Muscle of leg (tissue), 16 donors: ENCODE measurements at places on chromosomes 5 and 9. TPM values are rescaled to one million over a fixed set of nuclear protein-coding genes. Genes with fewer than 3 reads are reported as not detected.

DNA sequence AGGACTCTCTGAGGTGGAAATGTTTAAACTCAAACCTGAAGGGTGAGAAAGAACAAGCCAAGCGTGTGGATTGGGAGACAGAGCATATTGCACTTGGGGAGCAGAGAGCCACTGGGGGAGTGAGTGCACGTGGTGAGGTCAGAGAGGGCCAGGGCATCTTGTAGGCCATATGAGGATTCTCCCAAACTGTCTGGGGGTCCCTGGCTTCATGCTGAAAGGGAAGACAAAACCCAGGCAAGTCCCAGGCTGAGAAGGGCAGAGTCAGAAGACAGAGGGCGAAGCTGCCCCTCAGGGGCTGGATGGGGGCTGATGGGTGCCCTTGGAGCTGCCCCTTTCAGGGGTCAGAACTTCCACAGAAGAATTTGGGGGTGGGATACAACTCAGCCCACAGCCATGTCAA lies 215.3 kb upstream of the S1PR3 start:
- DNase-seq = no peak

DNA sequence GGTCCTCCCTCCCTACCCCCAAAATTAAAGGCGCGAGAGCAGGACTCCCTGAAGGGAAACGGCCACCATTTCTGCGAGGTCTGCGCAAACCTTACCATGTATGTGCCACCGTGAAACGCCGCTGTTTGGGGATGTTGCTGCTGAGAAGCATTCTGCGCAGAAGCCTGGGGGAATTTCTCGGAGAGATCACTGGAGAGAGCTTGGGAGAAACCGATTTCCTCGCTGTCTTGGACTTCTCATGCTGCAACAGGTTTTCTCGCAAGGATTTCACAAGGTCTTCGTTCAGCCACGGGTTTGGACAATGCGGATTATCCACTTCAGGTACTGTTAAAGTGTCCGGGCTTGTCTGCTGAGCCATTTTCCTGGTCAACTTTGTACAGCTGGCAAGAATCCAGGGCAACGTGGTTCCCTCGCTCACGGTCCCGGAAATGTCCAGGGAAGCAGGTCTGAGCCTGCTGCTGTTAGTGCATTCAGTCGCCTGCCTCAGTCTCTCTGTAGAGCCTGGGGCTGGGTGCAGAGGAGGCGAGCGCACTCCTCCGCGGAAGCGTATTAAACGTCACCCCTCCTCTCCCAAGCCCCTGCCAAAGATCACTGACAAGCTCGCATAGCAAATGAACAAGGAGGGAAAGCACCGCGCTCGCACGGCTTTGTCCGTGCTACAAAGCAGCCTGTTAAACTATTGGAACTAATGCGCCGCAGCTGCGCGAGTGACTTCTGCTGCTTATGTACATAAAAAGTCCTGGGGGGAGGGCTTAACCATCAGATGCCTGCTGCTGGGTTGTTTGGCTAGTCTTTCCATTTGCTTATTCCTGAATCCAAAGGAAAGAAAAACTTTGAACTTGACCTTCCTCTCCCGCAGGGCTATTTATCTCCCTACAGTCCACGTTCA lies 125.1 kb downstream of the PDE4D start:
- peak; percentile 97 for DNase-seq

DNA sequence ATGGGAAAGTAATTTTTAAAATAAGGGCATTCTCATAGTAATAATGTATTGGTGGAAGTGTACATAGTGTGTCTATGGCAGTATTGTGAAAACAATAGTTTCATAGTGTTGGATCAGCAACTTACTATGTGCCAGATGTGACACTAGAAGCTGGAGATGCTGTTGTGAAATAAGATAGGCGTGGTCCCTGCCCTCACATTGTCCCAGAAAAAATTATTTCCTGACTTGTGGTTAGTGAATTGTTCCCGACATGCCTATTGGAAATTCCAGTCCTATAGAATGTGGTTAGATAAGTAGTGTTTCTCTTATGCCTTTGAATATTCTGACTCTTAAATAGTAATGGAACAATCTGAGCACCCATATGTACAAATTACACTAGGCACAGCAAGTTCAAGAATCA lies 55.3 kb upstream of the MTAP start:
- no peak for DNase-seq

DNA sequence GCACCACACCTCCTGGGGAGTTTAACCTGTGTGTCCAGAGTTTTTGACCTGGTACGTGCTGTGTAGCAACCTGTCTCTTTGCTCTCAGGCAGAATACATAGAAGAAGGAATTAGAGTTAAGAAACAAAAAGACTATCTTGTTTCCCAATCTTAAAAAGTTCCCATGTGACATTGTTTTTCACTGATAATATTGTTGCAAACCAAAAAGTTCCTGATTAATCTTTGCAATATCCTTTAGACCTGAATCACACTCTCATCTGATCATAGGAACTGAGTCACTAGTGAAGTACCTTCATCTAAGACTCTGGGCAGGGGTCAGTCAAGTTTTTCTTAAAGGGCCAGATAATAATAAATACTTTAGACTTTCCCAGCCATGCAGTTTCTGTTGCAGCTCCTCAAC lies 35.1 kb downstream of the BASP1 start:
- DNase-seq = no peak

DNA sequence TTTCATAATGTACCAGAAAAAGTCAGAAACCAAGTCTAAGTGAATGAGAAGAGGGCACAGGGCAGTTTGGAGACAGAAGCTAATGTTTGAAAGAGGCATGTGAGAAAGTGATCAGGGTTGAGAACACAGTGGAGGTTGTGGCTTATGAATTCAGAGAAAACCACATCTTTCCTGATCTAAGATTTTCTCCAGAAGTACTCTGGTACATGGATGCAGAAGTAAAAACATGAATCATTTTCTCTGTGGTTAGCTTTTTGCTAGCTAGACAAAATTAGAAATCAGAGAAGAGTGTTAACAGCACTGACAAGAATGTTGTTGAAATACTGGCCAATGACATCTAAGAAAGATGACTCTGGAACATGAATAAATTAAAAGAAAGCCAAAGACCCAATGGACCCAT lies 541.1 kb downstream of the DNAH5 start:
- DNase-seq = no peak

GRCh38 chr5:91178461-91178860 lies 204.7 kb downstream of the ARRDC3 start:
- DNase-seq = peak; percentile 46

- DNase-seq = no peak
These were observed 40.1 kb downstream of the ALG2 start for GRCh38 chr9:99181621-99182020.

DNA sequence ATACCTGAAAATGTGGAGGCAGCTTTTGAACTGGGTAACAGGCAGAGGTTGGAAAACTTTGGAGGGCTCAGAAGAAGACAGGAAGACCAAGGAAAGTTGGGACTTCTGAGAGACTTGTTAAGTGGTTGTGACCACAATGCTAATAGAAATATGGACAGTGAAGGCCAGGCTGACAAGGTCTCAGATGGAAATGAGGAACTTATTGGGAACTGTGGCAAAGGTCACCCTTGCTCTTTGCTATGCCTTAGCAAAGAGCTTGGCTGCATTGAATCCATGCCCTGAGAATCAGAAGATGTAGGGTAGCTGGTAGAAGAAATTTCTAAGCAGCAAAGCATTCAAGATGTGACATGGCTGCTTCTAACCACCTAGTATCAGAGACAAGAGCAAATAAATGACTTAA lies 244.4 kb upstream of the ADRA1B start:
- DNase-seq = no peak

DNA sequence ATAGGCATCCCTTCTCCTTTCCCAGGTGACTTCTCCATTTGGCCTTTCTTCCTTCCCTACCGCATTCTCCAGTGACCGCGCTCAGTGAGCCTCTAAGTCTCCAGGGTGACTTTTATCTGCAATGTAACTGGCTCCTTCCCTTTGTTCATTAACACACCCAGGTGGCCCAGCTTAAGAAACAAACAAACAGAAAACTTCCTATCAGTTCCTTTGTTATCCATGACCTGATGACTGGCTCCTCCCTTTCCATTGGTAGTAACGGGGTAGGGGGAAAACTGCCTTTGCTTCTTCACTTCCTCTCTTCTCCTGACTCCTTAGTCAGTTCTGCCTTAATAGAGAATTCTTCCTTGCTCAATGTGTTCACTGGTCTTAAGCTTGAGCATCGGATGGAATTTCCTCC lies 7.0 kb upstream of the SH3GL2 start:
- no peak for DNase-seq

The ARID3C gene
- polyA plus RNA-seq = 0.07 TPM

The SPINK4 gene
- polyA plus RNA-seq = 0.28 TPM

- DNase-seq = peak; percentile 69
These were observed 52.6 kb upstream of the ARAP3 start for GRCh38 chr5:141734501-141735229.

The PRR16 gene
- polyA plus RNA-seq = 15.7 TPM

The MYMK gene
- polyA plus RNA-seq = 82.1 TPM

DNA sequence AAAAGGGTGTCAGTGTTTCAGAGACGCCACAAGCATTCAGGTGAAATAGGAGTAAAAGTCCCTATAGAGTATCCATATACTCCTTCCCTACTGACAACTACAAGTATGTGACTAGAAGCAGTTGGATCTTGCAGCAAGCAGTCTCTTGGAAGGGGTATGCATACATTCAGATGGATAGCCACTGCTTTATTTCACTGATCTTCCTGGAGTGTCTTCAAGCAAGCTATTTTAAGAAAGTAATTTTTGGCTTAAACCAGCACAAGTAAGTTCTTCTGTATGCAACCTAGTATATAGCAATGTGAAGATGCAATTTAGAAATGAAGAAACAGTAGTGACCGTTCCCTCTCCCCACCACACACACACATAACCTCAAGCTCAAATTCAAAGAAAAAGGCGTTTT lies 446.8 kb upstream of the CDH18 start:
- peak; percentile 69 for DNase-seq

GRCh38 chr5:72055636-72056035 lies 51.6 kb upstream of the MAP1B start:
- no peak for DNase-seq

The ADRA1B gene
- 0.30 TPM for polyA plus RNA-seq

The SPINK7 gene
- not detected for polyA plus RNA-seq

GRCh38 chr5:160556846-160557245 lies 135.2 kb downstream of the PTTG1 start:
- no peak for DNase-seq

- DNase-seq = peak; percentile 78
These were observed 97.1 kb downstream of the ENTREP1 start for GRCh38 chr9:69421908-69422801.

- no peak for DNase-seq
These were observed 214.8 kb upstream of the PIK3R1 start for GRCh38 chr5:68000805-68001204.

GRCh38 chr5:169881702-169882303 lies 98.5 kb downstream of the INSYN2B start:
- DNase-seq = no peak

DNA sequence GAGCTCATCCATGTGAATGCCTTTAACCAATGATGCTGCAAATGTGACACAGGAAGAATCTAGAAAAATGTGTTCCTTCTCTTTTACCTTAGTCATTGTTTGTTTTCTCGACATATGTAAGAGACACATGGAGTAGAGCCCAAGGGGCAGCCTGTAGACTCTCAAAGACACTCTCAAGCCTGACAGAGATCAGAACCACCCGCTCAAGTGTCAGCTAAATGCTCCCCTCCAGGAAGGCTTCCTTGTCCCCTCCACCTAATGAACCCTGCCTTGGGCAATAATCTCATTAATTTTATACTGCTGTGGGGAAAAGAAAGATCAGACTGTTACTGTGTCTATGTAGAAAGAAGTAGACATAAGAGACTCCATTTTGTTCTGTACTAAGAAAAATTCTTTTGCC lies 157.4 kb downstream of the MUSK start:
- DNase-seq = no peak

The PFN3 gene
- polyA plus RNA-seq = not detected

DNA sequence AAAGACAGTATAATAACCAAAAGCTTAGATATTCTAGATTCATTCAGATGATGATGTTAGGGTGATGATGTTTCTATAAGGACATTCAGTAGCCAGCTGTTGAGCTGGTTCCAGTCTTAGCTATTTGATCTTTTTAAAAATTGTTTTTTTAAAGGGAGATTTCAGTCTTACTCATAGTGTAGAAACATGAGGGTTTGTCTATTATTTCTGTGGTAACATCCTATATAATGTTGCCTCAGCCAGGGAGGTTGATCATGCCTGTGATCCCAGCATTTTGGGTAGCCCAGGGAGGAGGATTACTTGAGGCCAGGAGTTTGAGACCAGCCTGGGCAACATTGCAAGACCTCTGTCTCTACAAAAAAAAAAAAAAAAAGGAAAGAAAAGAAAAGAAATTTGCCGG lies 167.8 kb downstream of the DOCK2 start:
- no peak for DNase-seq

GRCh38 chr9:121672213-121672612 lies 20.8 kb downstream of the DAB2IP start:
- peak; percentile 66 for DNase-seq

GRCh38 chr9:33443464-33444154 lies 3.8 kb downstream of the AQP3 start:
- no peak for DNase-seq

The FOXD4L4 gene
- 0.05 TPM for polyA plus RNA-seq

The MEF2C gene
- polyA plus RNA-seq = 603 TPM

DNA sequence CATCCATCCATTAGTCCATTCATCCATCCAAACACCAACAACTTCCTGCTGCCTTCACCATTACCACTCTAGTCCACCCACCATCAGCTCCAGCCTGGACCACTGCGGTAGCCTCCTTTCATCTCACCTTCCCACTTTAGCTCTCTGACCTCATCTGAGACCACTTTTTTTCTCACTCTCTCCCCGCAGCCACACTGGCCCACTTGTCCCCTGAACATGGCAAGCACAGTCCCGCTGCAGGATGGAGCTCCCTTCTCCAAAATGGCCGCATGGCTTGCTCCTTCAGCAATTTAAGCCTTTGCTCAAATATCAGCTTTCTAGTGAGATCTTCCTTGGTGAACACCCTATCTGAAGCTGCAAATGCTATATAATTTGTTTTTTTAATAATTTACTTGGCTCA lies 11.1 kb downstream of the CSF1R start:
- DNase-seq = no peak

DNA sequence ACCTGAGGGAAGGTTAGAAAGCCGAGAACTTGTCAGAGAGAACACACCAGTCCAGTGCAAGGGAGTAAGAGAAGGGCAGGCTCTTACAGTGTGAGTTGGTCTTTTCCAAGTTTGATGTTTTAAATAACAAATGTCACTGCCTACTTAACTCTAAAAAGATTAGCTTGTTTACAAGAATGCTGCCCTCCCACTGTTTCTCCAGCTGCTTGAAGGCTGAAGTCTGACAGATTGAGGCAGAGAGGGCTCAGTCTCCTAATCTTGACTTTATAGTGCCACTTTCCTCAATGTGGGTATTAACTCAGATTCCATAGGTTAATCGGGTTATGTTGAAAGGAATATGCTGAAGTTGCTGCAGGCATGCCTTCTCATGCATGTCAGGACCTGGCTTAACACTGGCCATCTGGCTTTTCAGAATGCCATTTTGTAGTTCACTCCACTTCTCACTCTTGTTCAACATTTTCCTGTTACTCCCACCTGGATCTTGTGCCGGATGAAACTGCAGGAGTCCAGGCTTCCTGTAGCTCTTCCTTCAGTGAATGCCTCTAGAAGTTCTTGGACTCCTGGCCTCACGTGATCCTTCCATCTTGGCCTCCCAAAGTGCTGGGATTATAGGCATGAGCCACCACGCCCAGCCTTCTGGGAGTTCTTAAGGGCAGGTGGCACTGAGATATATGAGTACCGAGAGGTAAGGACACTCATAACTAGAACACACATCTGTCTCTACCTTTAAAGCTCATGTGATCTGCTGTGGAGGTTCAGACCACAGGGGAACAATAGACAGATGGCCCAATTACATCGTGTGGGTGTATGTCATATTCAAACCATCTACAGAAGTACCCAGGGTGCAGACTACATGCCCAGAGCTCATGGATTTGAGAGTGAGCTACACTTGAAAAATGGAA lies 249.7 kb downstream of the ARHGAP26 start:
- DNase-seq = no peak

The C7 gene
- polyA plus RNA-seq = 6.0 TPM

The PCDHGA8 gene
- 0.64 TPM for polyA plus RNA-seq
